Central memory CD4-positive, alpha-beta T cell (primary cell): ENCODE measurements at places on chromosomes 12 and 14.

GRCh38 chr14:54048736-54049135 is 92.1 kb upstream of the BMP4 start:
- DNase-seq, result no peak

- no peak for DNase-seq
Measured at GRCh38 chr14:76968621-76969063, 59.9 kb downstream of the IRF2BPL start.

DNA sequence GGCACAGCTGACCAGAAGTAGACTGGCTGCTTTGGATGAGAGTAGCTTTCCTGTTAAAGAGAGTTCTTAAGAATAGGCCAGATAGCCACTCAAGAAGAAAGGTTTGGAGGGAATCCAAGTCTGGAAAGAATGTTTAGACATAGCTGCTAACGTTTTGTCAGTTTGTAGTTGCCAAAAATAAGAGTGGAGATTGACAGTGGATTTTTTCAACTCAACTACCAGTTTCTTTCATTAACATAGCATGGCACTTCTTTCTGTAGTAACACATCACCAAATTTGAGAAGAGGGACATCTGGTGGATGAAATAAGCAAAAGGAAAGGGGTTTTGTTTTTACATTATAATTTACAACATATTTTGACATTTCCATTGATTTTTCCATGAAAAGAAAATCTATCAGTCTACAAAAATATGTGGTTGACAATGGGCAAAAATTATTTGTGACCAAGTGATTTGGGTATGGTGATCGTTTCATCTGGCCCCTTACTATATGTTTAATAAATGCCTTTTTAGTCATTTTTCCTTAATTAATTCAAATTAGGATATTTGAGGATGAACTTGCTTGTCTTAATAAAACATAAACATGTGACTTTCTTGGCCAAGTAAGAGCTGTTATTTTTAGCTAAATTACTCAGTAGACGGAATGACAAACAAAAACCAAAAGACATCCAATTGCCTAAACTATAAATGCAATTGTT is 71.1 kb downstream of the PTPRR start:
- DNase-seq, result no peak

GRCh38 chr14:93045965-93046704 is 69.6 kb downstream of the ITPK1 start:
- DNase-seq, result no peak

DNA sequence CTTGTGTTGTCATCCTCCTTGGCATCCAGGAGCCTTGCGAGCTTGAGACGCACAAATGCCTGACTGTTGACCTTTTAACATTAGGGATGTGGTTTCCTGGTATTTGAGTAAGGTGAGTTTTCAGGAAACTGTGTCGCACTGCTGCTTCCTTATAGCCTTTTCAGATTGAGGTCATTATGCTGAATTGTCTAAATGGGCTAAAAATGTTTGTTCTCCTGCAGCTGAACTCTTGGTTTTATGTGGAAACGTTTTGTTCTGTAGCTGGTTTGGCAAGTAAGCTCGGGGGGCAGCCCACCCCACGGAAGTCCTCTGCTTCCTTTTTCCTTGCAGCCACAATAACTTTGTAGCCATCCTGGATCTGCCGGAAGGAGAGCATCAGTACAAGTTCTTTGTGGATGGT is 5.7 kb downstream of the PRKAB1 start:
- DNase-seq, result no peak

GRCh38 chr14:101464984-101465794 is 96.1 kb upstream of the DIO3 start:
- no peak for DNase-seq

DNA sequence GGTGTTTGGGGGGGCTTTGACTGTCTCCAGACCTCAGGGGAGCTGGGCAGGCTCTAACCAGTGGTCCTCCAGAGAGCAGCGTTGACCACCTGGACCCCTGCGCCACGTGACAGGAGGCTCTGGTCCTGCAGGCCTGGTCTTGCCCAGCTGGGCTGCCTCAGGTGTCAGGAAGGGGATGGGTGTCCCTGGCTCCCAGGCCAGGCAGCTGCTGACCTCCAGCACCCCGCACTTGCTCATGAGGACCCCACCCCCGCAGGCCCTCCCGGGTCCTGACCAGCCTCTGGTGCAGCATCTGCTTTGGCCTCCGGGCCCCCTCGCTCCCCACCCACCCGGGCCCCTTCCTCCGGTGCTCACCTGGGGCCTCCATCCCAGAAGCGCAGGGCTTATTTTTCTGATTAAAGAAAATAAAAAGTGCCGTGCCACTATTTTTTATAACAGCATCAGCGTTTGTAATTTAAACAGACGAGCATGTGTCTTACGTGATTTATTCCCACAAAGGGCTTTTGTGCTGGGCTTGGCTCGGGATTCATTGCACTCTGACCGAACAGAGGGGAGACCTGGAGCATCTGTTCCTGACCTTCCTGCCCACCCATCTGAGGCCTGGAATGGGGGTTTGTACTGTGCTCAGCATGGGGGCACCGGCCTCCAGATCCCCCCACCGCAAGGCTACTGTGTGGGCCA is 21.7 kb downstream of the FBRSL1 start:
- DNase-seq, result no peak

DNA sequence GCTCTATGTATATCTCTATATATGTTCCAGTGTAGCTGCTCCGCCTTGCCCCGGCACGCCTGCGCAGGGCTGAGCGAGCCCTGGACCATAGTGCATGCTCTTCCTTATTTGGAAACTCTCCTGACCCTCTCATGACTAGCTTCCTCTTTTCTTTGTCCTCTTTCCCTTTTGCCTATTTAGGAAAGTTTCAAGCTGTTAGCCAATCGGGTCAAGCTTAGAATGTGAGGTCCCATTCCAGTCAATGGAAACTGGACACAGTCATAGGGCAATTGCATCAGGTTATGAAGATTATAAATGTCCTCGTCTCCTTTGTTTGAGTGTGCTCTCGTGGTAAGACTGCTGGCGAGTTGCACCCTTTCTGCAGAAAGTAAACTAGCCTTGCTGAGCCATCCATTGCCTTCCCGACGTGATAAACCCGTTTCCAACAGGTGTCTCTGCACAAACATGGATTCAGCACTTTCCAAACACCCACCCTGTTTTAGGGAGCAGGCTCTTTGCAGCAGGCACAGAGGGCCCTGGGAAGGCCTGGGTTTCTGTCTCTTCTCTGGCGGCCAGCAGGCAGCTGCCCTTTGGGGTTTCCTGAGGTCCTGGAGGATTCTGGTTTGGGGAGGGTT is 30.9 kb downstream of the CCDC92 start:
- DNase-seq, result no peak

DNA sequence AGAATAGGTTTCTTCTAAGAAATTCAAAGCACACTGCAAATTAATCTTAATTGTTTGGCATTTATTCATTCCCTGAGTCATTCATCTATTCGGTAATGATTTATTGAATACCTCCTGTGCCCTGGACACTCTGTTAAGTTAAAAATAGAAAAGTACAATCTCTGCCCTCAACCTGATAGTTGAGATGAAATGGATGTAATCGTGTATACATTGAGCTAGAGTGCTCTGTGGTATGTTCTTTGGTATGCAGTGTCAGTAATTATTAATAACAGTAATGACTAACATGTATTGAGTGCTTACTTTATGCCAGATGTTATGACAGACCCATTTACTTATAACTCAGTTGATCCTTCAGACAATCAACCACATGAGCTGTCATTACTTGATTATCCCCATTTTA is 47.6 kb downstream of the UTP20 start:
- DNase-seq, result no peak

DNA sequence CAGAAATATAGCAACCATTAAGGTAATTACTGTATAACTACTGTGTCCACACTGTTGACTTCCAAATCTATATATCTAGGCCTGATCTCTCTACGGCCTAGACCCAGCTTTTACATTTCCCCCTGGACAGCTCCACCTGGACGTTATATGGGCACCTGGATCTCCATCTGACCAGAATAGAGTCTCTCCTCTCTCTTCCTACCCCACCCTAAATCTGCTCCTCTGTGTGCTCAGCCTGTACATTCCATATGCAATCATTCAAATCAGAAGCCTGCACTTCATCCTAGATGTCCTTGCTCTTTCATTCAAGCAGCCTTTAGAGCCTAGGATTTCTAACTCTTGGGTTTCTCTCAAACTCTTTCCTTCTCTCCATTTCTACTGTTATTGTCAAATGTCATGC is 255.0 kb downstream of the PAX9 start:
- DNase-seq, result no peak

GRCh38 chr12:72089678-72090077 is 151.0 kb downstream of the TPH2 start:
- DNase-seq, result no peak

DNA sequence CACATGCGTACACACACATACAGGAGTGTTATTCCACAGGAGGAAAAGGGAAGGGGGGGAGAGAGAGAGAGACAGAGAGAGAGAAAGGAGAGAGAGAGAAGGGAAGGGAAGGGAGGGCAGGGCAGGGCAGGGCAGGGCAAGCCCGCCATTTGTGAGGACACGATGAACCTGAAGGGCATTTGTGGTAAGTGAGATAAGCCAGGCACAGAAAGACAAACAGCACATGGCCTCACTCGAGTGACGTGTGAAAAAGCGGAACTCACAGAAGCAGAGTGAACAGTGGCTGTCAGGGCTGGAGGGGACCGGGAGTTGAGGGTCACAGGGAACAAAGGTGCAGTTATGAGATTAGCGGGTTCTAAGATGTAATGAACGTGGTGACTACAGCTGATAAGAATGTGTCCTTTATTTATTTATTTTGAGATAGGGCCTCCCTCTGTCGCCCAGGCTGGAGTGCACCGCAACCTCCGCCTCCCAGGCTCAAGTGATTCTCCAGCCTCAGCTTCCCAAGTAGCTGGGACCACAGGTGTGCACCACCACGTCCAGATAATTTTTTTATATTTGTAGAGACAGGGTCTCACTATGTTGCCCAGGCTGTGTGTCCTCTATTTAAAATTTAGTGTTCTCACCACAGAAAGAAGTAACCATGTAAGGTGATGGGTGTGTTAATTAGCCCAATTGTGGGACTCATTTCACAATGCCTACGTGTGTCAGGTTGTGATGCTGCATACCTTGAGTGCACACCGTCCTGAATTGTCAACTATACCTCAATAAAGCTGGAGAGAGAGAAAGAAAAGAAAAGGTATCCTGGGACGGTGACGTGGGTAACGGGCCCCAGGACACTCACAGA is 18.7 kb upstream of the FBRSL1 start:
- no peak for DNase-seq

DNA sequence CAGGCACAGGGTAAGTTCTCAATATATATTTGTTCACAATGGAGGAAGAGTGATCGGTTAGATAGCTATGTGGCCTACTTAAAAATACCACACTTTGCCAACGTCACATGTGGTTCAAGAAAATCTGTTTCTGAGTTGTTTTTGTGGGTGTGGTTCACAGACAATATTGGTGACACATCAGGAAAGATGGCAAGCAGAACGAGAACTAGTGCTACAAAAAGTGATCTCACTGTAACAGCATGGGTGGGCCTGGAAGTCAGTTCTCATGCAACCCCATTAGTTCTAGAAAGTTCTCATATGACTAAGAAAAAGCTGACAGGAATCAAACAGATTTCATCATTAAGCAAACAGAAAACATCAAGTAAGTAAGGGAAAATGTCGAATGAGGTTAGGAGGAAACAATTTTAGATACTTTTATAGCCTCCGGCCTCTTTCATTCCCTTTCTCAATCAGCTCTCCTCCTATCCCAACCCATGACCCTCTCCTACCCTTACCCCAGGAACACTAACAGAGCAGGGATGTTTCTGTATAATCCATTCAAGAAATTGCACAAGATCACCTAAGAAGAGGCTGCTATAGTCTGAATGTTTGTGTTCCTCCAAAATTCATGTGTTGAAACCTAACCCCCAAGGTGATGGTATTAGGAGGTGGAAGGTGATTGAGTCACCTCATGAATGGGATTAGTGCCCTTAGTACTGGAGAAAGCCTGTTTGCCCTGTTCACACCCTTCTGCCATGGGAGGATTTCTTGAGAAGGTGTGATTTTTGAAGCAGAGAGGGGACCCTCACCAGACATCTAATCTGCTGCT is 15.5 kb upstream of the NTN4 start:
- DNase-seq, result peak; percentile 71

DNA sequence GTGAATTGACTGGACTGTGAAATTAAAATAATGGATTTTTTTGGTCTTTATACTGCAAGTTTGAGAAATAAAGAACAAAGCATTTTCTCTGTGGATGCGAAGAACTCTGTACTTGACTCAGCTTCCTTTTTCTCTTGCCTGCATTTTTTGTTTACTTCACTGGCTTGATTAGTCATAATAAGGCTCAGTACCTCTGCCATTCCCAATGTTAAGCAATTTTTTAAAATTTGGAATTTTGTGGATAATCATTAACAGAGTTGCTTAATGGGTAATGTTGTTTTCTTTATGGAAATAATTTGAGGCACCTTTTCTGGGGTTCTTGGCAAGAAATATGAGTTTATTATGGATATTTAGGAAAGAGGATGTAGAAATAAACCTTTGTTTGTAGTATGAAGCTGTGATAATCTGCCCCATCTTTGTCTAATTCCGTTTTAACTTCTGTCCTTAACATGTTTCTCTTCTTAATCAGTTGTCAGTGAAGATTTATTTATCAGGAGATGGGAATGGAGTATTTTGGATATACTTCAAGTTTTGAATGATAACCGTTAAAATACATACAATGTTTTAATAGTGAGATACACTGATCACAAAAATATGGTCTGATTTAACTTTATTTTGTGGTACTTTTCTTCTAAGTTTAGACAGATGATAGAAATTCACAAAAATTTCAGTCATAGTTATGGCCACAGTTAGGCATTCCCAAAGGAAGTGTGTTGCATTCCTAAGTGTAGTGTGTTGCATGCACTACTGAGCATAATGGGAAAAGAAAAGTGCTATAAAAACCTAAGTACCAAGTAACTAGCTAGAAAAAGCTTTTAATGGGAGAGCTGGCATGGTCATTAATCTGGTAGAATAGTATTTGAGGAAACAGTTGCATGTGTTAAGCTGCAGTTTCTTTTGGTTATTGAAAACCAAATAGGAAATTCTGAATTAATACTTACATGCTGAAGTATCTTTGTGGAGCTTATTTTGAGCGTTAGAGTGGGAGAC is 27.7 kb downstream of the WNK1 start:
- no peak for DNase-seq

DNA sequence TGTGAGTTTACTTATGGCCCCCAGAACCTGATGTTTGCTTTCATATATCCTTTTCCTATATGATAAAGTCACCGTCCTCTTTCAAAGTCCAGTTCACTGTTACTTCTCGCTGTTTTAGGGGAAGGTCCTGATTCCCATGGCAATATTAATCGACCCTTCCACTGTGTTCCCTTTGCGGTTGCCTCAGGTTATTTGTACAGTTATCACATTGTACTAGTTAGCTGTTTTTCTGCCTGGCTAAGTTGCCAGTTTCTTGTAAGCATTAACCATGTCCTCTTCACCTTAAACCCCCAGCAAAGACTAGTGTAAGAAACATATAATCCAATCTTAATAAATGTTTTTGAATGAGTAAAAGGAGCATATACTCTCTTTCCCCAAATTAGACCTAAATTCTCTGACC is 115.0 kb upstream of the PPFIA2 start:
- no peak for DNase-seq
